ENCODE measurements at places on chromosomes 7 and 10. TPM values are rescaled to one million over a fixed set of nuclear protein-coding genes. Genes with fewer than 3 reads are reported as not detected.

DNA sequence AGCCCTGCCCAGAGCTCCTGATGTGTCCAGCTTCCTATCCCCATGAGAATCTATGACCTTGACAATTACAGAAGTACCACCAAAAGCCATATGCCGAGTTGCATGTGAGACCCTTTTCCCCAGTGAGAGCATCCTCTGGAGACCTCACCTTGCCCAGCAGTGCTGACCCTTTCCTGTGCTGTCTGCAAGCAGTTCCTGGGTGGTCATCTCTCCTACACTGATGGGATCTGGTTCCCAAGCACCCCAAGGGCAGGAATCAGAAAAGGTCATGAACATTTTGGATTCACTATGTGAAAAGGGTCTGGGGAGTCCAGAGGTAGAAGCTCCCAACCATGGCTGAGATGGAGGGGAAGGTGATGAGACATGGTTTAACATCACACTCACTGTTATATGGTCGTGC lies 18.2 kb downstream of the SFTPD start:
- no peak for DNase-seq

GRCh38 chr10:92760609-92761008 lies 70.9 kb downstream of the HHEX start:
- no peak for DNase-seq

- peak; percentile 86 for DNase-seq
These were observed 774 bp downstream of the TUBGCP2 start for GRCh38 chr10:133307776-133308420.

DNA sequence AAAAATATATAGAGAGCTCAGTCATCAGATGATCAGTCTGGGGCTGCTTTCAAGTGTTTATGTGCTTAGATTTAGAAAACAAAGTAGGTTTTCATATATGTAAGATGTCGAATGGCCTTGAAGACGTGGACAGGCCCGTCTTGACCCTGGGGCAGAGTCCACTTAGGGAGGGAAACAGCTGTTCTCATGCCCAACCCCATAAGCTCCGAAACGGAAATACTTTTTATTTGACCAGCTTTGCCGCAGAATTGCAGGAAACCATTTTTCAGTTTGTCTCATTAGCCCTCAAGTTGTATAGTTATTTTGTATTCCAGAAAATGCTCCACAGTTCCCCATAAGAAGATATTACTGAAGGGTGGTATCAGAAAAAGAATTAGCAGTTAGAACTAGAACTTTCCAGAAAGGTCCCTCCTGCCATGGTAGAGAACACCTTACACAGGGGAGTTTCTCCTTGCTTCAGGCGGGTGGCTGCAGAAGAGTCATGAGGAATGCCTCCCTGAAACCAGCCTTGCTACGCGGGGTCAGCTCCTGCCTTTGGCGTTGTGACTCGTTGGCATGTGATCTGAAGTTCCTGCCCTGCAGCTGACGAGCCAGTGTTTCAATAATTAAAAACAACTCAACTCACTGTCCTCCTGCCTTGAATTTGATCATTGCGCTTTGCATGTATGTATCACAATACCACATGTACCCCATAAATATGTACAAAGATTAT lies 192.7 kb downstream of the CELF2 start:
- DNase-seq, result no peak

- no peak for DNase-seq
These were observed 6.5 kb upstream of the MCU start for GRCh38 chr10:72685264-72685921.

DNA sequence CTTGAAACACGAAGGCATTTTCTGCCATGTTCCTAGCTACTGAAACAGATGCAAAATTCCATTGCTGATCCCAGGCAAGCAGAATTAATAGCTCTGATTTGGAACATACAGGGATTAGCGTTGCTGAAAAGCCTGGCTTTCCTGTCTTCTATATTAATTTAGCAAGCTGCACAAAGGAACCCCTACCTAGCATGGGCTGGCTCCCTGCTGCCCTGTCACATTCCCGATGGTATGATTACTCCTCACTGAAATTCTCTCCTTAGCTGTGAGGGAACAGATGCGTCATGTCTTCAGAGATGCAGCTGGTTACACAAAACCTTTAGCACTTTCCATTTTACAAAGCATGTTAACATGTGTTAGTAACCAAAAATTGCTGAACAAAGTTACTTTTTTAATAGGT lies 878.9 kb downstream of the TYW1 start:
- no peak for DNase-seq

GRCh38 chr7:140404565-140405065 lies 757 bp downstream of the RAB19 start:
- DNase-seq, result no peak

DNA sequence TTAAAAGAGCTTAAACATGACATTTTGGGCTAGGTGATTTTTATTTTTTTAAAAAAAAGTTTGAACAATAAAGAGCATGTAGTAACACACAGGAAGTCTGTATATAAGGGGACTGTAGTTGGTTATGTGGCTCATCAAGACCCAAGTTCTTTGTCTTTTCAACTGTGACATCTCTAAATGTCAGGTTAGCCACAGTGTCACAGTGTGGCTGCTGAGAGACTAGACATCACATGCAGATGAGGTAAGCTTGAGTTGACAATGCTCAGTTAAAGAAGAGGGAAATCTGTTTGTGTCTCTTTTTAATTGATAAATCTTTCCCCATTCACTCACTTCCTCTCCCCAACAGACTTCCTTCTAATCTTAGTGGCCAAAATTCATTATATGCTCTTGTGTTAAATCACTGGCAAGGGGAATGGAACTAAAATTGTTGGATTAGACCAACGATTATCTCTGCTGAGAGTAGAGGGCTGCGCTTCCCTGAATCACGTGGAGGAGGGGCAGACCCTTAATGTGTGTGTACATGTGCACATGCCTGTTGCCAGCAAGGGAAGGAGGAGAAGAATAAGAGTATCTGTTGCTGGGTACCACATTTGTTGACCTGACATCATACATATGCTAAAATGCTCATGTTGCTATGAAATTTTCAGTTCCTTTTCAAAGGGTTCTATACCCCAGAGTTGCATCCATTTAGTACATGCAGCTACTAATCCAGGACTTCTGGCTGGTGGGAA lies 78.3 kb downstream of the MMRN2 start:
- DNase-seq, result no peak

MAP3K8 gene
- 10.3 TPM for total RNA-seq

GRCh38 chr7:106022193-106022821 lies 59.2 kb downstream of the CDHR3 start:
- DNase-seq, result no peak

- DNase-seq, result no peak
These were observed 189.9 kb upstream of the KLF14 start for GRCh38 chr7:130923930-130924329.

DNA sequence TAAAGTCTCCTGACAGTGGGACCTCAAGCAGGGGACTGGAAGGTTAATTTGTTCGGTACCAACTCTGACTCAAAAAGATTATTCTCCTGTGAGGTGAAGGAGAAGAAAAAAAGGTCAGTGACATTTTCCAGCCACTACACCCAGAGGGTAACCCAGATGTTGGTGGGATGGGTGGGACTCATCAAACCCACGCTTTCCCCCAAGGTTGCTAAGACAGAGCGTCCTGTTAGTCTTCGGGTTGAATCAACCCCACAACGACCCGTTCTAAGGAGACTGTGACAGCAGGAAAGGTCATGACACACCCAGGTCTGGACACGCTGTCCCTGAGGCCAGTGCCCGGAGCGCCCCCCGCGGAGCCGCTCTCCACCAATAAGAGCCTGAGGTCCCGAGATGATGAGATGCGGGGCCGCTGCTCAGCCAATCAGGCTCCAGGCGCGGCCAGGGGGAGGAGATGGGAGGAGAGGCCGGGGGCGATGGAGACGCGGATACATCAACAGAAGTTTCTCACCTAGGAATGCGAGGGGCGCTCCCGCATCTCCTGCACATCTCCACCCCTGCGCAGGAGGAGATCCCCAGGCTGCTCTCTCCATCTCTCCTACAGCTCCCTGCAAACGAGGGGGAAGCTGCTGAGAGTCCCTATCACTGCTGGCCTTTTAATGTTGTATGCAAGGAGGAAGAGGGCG lies at the start of gene WNT16:
Gene WNT16, plus strand, starts transcription at position 493 of the 683 bp plus-strand sequence. CDS start 293 bp downstream, outside the sequence.
- peak; percentile 85 for DNase-seq

SPDYE11 gene
- total RNA-seq, result not detected

DNA sequence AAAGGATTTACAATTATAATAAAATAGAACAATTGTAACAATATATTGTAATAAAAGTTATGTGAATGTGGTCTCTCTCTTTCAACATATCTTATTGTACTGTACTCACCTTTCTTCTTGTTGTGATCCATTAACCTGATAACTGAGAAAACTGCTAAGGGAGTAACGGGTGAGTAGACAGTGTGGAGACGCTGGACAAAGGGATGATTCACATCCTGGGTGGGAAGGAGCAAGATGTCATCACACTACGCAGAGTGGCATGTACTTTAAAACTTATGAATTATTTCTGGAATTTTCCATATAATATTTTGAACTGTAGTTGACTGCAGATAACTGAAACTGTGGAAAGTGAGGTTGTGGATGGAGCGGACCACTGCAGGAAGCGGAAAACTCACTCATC lies 91.2 kb upstream of the PLPP4 start:
- no peak for DNase-seq

MBL2 gene
- total RNA-seq, result under 0.01 TPM

DNA sequence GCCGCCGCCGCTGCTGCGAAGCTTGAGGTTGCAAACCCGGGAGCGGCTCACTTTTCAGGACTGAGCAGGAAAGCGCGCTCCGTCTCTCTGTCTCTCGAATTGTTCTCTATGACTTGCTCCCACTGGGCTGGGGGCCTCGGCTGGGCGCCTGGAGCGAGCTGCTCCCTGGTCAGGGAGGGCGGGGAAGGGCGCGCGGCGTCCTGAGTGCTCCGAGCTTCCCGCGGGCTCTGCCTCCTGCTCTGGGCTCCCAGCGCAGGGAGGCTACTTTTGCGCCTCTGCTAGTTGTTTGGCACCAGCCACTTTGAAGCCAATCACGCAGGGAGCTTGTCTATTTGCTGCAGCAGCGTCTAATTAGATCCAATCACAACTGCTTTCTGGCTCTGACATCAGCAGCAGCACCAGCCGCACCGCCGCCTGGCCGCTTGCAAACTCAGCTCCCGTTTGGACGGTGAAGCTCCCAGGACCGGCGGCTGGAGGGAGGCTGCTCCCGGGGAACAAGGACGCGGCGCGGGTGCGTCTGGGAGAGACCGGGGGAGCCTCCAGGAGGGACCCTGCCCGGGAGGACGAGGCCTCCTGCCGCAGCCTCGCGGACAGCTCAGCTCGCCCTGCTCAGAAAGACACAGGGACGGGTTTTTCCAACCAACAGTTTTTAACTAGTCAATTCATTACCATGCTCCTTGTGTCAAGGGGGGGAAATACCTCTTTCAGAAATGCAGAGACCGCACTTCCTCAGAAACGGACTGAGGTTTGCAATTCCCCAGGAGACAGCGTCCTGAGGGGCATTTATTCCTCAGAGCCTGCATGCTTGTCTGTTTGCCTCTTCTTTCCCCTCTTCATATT lies at the start of gene ADARB2:
Gene ADARB2, minus strand, starts transcription at position 304 of the 840 bp plus-strand sequence.
- no peak for DNase-seq

GRCh38 chr10:62958980-62959379 lies 142.8 kb upstream of the EGR2 start:
- DNase-seq, result no peak

DNA sequence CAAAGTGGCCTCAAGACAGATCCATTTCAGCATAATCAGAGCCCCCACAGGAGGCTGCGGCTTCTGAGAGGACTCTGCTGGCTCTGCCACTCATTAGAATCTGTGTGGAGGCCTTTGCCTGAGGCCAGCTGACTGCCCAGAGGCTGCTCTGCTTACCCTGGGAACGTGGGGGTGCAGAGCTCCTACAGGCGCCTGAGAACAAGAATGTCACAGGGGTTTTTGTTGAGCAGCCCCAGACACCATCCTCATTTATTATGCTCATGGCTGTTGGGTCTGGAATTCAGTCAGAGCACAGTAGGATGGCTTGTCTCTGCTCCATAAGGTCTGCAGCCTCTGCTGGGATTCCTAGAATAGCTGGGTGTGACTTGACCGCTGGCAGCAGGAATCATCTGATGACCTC lies 101.8 kb upstream of the GDF10 start:
- DNase-seq, result no peak

PILRA gene
- total RNA-seq, result 0.36 TPM

DNA sequence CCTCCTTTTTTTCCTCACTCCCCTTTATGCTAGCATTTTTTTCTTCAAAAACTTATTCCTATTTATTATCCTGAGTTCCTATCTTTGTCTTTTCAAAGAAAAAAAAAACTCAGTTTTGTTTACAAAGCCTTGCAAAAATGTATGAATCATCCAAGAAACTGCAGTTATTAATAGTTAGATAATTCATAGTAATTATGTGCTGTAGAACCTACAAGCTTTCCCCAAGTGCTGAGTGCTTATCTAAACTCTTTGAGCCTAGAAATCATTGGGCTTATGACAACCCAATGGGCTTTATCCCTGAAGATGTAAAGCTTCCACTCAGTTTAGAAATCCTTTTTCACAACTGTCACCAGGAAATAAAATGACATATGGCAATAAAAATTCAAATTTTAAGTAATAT lies 145.9 kb upstream of the WNT16 start:
- no peak for DNase-seq

Data from osteoblast (primary cell).